HTR-8/SVneo (cell line): ENCODE measurements at places on chromosomes 2 and 18.
A peak's percentile ranks its signal among the peaks of the same experiment; 100 is the strongest.

- no peak for DNase-seq
These were observed 488.3 kb upstream of the MAP2 start for GRCh38 chr2:208935531-208935930.

DNA sequence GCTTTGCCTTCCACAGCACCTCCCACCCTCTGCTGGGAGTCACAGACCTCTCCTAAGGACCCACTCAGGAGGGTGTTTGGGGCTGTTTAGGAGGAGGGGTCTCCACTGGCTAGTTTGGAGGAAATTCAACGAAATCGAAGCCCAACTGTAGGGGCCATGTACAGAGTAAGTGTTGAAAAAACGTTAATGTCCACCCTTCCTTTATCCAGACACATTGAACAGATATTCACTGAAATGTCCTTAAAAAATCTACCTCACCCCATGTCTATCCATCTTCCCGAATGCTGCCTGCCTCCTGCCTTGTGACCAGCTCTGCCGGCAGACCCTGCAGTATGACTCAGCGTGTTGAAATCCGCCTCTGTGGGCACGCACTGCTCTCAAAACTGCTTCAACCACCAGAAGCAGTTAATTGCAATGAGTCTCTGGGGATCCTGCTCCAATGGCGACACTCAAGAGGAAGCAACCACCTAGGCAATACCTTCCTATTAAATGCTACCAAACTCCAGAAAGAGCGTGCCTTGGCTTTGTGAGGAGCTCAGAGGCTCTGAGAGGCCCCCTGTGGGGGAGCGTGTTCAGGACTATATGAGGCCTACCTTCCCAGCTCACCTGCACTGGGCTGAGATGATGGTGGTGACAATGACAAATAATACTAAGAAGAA lies 61.4 kb upstream of the RTN4 start:
- DNase-seq, result peak; percentile 89

DNA sequence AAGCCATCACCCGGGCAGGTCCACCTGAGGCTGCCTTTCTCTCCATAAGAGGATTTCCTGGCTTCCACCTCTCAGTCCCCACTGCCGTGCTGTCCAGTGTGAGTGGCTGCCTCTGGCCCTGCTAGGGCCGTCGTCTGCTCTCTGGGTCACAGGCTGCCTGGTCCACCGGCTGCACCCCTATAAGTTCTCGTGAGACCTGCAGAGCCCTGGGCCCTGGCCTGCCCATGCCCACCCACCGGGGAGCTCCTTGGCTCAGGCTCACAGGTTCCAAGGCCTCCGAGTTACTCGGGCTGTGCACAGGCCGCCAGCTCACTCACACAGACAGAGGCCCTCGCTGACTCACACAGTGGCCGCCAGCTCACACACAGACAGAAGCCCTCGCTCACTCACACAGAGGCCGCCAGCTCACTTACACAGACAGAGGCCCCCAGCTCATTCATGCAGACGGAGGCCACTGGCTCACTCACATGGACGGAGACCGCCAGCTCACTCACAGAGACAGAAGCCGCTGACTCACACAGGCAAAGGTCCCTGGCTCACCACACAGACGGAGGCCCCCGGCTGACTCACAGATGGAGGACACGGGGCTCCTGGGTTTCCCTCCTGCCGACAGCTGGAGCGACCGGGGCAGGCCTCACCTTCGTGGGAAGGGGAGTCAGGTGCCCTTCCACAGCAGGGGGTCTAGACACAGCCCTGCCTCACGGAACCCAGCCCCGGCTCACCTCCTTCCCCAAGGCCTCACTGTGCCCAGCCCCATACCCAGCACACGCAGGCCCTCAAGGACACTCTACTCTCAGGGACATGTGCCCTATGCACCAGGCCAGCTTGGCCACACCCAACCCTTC lies 334.1 kb upstream of the MYT1L start:
- peak; percentile 45 for DNase-seq

- no peak for DNase-seq
These were observed 1104.4 kb upstream of the CRIM1 start for GRCh38 chr2:35251156-35251555.

DNA sequence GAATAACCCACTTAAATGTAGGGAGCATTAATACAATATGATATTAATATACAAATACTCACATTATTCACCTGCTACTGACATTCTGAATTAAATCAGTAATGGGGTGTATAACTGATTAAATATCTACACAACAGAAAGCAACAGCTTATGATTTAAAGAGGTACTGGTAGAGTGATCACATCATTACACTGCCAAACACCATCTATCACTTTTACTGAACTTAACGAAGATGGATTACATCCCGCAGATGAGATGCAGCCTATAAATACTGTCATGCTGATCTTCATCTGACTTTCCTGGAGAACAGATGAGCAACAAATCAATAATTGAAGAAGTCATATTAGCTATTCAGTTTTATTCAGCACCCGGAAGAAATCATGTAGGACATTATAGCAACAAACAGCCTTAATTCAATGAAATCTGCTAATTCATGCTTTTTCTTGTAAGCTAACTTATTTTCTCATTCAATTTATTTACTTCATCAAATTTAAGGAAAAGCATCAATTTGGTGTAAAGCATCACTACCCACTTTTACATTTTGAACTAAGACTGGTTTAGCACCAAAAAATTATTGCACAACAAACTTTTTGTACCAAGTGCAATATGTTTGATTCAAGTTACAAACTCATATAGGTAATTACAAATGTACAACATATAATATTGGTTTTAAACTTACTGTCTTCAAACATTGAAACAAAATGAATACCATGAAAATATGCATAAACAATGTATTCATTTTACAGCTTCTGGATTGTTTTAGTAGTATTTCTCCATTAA lies 1509.0 kb downstream of the LRP1B start:
- DNase-seq, result no peak

GRCh38 chr2:170462433-170463205 lies 252.5 kb upstream of the SP5 start:
- DNase-seq, result no peak

DNA sequence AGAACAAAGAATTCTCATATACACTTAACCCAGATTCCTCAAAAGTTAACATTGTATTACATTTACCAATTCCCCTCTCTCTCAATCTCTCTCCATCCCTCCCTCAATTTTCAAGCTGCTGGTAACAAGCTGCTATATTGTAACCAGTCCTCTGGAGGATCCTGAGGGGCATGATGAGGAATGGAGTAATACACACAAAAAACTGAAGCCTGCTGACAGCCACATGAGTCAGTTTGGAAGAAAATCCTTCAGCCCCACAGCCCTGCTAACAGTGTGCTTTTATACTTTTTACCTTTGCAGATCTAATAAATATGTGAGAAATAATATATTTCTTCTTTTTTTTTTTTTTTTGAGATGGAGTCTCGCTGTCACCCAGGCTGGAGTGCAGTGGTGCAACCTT lies 165.7 kb upstream of the RAB12 start:
- DNase-seq, result no peak

- DNase-seq, result no peak
These were observed 30.4 kb downstream of the CYTIP start for GRCh38 chr2:157413326-157414035.

GRCh38 chr2:126877861-126878565 lies 20.7 kb upstream of the TEX51 start:
- no peak for DNase-seq

DNA sequence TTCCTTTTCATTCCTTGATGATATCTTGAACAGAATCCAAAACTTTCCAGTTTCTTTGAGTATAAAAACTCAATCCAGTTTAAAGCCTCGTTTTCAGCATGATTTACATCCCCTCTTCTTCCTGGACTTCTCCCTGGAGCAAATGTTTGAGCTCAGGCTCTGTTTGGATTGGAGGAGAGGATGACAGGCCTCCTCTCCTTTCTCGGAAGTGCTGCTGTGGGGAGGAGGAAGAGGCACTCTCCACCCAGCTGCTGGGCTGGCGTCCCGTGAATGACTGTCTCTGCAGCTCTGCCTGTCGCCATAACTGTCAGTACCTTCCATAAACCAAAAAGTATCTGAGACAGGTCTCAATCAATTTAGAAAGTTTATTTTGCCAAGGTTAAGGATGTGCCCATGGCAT lies 238.2 kb upstream of the AGAP1 start:
- no peak for DNase-seq
